ENCODE measurements at places on chromosomes 1 and 21.

DNA sequence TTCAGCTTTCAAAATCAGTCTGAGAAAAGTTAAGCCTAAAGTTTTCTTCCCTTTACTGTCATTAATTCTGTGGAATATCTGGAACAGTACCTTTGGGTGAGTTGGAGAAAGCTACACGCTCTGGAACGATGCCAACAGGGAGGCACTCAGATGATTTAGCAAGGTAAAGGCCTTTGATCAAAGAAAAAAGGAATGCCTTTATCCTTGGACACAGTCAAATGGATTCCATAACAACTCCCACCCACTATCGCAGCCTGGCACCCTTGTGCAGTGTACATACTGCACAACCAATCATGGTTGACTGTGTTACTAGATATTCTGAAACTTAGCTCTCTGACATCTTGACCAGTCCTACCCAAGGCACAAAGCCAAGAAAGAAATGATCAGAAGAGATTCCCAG, 218.7 kb downstream of the PATJ start:
- no peak for DNase-seq

GRCh38 chr1:69947837-69948236, 257.5 kb downstream of the LRRC40 start:
- DNase-seq = no peak

DNA sequence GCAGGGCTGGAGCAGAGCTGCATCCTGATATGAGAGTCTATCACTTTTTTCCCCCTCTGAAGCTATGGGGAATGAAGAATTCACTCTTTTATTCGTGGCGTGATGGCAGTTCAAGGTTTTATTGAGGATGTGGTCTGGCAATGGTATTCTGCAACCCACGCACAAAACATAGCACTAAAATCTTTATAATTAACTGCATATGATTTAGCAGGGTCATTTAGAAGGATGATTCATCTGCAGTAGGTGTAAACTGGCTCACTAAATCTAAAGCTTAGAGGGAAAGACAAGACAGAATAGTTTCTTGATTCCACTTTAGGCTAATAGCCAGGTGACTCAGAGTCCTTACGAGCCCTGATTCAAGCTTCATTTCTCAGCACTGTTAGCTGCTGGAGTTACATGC, 25.0 kb upstream of the CHRM3 start:
- DNase-seq = no peak

DNA sequence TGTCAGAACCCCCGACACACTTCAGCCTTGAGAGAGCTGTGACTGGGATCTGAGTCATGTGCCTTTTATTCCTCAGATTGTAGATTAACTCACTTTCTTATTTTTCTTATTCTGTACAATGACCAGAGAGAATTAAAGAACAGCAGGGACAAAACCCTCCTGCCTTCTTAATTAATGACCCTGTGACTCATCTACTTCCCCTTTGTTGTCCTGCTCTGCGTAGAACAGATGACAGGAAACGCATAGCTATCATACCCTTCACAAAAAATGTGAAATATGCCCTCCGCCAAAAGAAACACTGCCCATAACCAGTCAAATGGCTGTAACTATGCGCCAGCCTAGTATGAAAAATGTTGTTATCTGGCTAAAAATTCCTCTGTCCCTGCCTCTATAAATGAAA, 9.1 kb upstream of the PADI2 start:
- DNase-seq = no peak

DNA sequence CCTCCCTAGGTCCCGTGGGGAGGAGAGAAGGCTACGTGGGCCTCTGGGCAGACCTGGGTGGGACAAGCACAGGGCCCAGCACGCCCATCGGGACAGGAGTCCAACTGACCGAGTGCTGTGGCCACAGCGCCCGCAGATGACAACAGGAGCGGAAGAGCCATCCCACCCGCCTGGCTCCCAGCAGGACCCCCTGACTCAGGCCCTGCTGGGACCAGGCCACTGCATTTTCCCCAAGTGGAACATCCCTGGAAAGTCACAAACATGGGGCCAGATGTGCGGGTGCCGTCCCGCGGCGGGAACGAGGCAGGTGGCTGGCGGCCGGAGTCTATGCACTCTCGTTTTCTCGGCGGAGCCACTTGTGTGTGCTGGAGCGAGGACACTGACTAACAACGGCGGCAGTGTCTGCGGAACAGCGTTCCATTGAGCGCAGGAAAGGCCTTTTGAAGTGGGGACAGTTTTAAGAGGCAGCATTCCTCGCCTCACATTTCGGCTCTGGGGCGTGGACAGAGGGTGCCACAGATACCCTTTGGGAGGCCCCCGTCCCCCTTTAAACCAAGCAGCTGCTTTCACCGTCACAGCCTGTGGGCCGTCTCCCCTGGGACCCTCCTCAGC, 93.7 kb upstream of the ARHGEF16 start:
- DNase-seq = no peak

DNA sequence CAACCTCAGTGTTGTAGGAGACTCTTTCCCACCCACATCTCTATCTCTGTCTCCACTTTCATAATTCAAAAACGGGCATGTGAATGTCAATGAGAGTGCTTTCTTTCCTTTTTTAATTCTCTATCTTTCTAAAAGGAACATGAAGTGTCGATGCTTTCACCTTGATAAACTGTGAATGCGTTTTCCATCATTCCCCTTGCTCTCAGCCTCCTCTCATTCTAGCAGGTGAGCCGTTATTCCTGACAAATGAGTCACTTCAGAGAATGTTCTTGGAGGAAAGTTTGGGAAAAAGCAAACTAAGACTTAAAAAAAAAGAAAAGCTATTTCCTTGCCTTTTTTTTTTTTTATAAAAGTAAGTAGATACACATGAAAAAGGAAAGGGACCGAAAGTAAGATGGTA, 226.0 kb upstream of the C1orf87 start:
- DNase-seq = no peak

GRCh38 chr1:77614037-77614436, 68.4 kb downstream of the ZZZ3 start:
- no peak for DNase-seq

GRCh38 chr1:100445565-100445964, 92.4 kb upstream of the GPR88 start:
- no peak for DNase-seq

DNA sequence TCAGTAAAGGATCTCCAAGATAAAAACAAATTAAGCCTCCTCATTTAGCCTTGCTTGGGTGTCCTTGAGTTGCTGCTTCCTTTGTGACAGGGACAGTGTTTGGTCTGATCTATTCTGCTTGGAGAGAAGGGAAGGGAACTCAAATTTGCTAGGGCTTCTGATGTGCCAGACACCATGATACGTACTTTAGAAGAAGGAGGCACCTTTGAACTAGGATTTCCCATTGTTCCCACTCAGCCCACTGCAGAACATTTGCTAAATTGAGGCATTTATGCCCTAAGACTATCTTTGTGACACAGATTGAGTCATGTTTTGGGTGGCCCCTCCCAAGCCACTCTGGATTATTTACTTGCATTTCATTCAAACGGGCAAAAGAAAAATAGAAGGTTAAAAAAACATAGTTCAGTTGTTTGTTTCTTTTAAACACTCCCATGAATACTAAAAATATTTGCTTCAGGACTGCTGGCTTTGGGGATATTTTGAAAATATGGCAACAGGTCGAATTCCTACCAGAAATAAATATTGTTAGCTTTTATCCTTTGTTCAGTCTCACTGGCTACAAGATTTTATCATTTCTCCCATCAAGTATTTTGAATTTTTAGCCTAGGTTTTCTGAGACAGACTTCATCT, 81.9 kb upstream of the WLS start:
- no peak for DNase-seq

GRCh38 chr1:76048926-76049325, 25.6 kb upstream of the ST6GALNAC3 start:
- DNase-seq = no peak

- DNase-seq = no peak
Observed at GRCh38 chr1:17347769-17348592, 24.0 kb upstream of the PADI6 start.

- DNase-seq = no peak
Observed at GRCh38 chr1:51912881-51913280, 34.4 kb upstream of the NRDC start.

DNA sequence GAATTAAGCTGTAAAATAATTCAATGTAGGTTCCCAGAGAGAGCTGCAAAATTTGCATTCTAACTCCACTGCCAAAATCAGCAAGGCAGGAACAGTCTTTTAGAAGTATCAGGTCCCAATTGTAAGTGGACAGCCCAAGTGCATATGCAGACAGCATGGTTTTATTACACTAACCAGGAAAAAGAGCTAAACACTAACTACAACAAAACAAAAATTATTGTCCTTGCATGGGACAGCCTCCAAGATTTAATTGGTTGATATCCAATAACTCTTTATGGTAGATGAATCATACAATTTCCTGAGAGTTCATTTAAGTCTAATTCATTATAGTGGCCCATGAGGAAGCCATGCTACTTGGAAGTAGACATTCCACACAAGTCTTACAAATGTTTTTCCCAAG, 154.3 kb upstream of the ZNF648 start:
- no peak for DNase-seq

GRCh38 chr1:244063498-244063897, 12.4 kb downstream of the ZBTB18 start:
- no peak for DNase-seq

DNA sequence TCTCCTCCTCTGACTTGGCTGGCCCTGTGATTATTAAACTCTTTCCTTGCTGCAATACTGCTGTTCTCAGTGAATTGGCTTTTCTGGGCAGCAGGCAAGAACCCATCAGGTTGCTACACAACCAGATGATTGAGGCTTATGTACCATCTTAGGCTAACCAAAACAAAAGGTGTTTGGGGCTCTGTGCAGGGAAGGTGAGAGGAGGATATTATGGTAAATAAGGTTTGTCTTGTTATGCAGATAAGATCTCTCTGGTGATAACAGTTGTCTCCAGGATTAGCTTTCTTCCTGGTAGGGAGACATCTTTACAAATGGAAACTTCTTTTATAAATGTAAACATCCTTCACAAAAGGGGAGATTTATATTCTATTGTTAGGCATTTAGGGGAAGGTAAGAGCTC, 44.5 kb upstream of the GORAB start:
- no peak for DNase-seq

- no peak for DNase-seq
Observed at GRCh38 chr1:219340796-219341195, 167.1 kb downstream of the LYPLAL1 start.

DNA sequence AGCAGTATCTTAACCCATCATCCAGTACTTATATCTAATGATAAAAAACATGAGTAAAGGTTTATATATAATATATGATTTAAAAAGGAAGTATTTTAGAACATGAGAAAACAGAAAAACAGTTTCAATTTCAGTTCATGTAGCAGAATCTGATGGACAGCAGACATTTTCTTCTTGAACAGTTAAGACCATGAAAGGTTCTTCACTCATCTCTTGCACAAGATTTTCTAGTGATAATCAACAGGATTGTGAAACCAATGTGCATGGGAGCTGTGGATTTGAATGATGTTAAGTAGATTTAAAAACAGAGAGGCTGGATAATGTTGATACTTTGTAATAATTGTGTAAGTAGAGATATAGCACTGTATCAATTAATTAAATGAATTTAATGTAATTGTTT, 1297.6 kb downstream of the BRINP3 start:
- no peak for DNase-seq

DNA sequence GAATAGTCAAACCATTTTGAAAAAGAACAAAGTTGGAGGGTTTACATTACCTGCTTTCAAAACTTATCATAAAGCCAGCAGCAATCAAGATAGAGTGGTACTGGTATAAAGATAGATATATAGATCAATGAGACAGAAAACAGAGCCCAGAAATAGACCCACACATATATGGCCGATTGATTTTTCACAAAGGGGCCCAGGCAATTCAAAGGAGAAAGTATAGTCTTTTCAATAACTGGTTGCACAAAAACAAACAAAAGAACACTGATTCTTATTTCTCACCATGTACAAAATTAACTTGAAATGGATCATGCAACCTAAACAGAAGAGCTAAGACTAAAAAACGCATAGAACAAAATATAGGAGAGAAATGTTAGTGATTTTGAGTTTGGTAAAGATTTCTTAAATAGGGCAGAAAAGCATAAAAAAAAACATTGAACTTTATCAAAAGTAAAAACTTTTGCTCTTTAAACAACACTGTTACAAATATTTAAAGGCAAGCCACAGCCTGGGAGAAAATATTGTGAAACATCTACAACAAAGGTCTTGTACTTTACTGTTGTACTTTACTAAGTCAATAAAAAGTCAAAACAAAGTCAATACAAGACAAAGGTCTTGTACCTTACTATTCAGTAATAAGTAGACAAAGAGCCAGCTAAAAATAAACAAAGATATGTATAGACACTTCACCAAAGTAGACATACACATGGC, 50.2 kb downstream of the ST3GAL3 start:
- DNase-seq = no peak

- DNase-seq = no peak
Observed at GRCh38 chr1:162701286-162701685, 69.0 kb downstream of the DDR2 start.

- DNase-seq = no peak
Observed at GRCh38 chr1:105254906-105255305, 1505.2 kb downstream of the AMY1C start.

- no peak for DNase-seq
Observed at GRCh38 chr21:45393833-45394638, 10.9 kb upstream of the COL18A1 start.

- no peak for DNase-seq
Observed at GRCh38 chr1:60388092-60388987, 314.8 kb upstream of the C1orf87 start.

- no peak for DNase-seq
Observed at GRCh38 chr21:38327984-38328383, 71.2 kb downstream of the KCNJ15 start.

GRCh38 chr1:119634016-119634415, 14.1 kb downstream of the ZNF697 start:
- DNase-seq = no peak

GRCh38 chr1:997993-998744, 1.7 kb downstream of the HES4 start:
- DNase-seq = no peak

DNA sequence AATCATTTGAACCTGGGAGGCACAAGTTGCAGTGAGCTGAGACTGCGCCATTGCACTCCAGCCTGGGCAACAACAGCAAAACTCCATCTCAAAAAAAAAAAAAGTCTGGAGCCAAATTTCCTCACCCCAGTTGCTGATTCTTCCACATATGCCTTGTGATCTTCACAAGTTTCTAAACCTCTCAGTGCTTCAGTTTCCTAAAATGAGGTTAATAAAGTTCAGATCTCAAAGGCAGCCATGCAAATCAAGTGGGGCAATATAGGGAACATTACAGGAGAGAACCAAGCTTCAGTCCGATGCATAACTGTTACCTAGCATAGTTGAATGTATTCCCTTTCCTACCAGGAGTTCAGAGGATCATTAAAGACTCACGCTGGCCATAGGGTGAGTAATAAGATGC, 4.8 kb downstream of the ITLN1 start:
- no peak for DNase-seq

GRCh38 chr1:89276690-89277089, 4.0 kb upstream of the GBP5 start:
- no peak for DNase-seq

DNA sequence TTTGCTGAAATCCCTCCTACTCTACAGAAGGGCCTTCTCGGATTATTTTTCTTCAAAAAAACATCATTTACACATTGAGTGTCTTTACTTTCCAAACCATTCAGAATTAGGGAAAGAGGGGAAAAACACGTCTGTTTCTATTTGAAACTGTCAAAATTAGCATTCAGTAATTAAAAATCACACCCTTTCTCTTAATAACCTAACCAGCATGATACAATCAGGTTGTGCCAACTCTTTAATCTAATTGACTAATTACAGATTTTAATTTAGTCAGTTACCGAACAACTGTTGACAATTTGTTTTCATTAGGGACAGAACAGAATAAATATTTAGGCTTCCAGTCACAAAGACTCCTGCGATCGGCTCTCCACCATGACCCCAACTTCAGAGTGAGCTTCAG, 18.8 kb downstream of the SSBP3 start:
- DNase-seq = no peak

GRCh38 chr1:2535455-2535854, 5.4 kb upstream of the HES5 start:
- no peak for DNase-seq
